ENCODE measurements at places on chromosomes 12 and 14.

GRCh38 chr14:34365309-34365915 is 96.6 kb downstream of the SPTSSA start:
- DNase-seq: no peak

DNA sequence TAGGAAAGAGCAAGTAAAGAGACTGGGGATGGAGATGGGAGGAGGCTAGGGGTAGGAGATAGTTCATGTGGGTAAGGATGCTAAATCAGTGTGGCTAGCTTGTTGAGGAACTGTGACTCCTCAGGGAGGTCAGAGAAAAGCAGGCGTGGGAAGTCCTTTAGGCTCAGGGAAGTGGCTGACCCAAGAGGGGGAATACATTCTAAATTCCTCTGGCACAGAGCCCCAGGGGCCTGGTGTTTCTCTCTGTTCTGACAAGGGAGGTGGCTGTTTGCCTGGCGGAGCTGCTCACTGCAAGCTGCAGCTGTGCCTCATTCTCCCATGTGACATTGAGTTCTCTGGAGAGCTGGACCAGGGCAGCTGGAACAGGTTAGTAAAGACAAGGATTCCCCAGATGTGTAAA is 152.2 kb upstream of the SLC38A2 start:
- DNase-seq: no peak

DNA sequence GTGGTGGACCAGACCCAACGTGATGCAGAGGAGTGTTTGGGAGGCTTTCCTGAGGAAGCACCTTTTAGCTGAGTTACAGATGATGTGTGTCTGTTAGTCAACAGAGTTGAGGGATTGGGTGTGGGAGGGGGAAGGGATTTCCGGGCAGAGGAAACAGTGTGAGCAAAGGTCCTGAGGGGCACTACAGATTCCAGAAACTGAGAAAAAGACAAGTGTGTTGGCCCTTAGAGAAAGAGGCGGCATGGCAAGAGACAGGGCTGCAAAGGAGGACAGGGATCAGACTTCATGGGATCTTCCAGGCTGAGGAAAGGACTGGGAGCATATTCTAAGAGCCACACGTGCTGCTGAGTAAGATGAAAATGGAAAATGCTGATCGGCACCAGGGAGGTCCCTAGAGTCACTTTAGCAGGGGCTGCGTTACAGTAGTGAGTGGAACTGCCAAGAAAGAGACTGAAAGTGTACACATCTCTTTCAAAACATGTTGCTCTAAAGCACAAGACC is 9.4 kb upstream of the RPS6KL1 start:
- DNase-seq: no peak

DNA sequence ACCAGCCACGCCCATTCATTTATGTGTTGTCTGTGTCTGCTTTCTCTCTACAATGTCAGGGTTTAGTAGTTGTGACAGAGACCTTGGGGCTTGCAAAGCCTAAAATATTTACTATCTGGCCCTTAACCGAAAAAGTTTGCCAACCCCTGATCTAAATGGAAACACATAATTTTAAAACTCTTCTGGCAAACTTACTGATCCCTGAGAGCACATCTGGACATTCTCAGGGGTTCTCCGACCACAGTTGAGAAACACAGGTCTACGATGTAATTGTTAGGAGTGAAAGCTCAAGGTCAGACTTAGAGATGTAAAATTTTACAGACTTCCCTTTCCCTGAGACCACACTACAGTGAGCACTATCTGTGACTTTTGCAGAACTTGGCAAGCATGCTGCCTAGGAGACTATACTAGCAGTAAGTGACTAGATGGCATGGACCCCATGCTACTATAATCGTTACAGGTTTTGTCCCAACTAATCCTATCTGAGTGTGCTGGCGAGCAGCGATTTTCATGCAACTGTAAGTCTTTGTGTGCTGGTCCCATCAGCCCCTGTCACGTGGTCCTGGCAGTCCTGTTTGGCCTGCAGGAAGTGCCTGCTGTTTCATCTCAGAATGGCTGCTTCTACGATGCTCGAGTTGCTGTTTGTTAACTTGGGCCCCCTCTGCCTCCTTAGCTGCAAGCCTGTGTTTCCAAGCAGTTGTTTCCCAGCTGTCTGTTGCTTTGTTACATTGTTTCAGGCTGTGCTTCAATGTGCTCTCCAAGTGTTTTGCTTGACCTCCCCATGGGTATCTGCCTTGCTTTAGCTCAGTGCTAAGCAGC is 21.6 kb downstream of the TMTC2 start:
- DNase-seq: peak; percentile 9

DNA sequence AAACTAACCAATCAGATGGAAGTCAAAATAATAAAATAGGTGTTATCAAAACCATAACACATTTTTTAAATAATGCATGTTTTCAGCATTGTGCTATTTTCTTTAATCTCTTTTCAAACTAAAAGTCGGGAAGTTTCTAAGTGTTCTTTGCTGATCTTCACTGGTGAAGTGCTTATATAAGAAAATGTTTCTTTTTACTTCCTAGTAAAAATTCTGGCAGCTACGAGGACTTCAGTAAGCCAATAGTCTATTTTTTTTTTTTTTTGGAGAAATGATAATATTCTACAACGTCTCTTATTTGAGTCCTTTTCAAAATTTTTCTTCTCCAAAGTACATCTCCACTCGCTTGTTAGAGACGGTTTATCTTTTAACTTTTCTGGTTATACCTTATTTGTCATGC is 448.0 kb downstream of the SLC6A15 start:
- no peak for DNase-seq

DNA sequence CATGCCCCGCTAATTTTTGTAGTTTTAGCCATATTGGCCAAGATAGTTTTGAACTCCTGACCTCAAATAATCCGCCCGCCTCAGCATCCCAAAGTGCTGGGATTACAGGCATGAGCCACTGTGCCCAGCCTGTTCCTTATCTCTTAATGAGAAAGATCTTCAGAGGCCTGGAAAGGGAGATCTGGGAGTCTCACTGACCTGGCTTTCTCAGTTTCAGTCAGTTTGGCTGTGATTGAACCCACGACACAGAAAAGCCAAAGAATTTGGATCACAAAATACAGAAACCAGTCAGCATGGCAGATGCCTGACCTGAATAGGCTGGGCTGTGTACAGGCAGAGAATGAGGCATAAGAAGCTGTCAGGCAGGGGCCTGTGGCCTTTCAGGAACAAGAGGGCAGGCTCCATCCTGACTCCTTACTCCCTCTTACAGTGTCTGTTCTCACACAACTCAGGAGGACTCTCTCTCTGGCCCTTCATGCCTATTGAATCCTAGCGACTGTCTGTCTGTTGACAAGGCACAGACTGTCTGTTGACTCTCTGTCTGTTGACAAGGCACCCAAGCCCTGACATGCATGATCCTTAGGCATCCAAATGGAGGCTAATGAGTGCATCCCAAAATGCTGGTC is 366.5 kb upstream of the CCDC196 start:
- no peak for DNase-seq

- no peak for DNase-seq
Measured at GRCh38 chr12:3427956-3428355, 63.0 kb upstream of the PRMT8 start.

DNA sequence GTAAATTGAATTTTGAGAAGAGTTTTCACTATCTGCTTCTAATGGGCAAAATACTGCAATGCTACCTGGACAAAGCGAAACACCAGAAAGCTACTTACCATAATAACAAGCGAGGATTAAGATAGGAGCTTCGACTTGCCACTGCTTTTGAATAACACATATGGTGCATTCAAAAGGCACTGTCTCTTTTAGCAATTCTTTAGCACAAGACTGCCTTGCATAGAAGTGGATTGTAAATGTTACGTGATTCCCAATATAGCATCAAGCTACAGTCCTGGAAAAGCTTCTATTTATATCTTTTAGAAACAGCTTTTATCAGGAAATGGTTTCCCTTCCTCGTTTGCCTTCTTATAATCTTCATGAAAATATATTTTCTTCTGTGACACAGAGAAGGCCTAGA is 258.7 kb upstream of the PDE3A start:
- peak; percentile 55 for DNase-seq

- DNase-seq: no peak
Measured at GRCh38 chr12:46110223-46110611, 119.8 kb upstream of the SCAF11 start.

- no peak for DNase-seq
Measured at GRCh38 chr14:34710744-34711143, 3.6 kb downstream of the CFL2 start.

- DNase-seq: no peak
Measured at GRCh38 chr14:99514552-99515300, 33.5 kb downstream of the CCNK start.

DNA sequence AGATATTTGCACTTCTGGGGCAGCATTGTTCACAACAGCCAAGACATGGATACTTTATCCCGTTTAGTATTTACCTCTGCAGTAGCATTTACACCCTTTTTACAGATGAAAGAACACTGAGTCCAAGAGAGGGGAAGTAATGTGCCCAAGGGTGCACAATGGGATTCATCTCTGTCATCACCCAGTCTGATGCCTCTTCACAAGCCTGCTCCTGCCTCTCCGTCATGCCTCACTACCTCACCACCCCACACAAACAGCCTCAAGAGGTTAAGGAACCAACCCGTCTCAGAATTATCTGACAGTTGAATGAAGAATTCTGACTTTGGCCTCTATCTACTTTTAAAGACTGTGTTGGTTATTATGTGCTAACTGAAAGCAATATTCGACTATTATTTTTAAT is 368.4 kb downstream of the ATP23 start:
- DNase-seq: no peak

DNA sequence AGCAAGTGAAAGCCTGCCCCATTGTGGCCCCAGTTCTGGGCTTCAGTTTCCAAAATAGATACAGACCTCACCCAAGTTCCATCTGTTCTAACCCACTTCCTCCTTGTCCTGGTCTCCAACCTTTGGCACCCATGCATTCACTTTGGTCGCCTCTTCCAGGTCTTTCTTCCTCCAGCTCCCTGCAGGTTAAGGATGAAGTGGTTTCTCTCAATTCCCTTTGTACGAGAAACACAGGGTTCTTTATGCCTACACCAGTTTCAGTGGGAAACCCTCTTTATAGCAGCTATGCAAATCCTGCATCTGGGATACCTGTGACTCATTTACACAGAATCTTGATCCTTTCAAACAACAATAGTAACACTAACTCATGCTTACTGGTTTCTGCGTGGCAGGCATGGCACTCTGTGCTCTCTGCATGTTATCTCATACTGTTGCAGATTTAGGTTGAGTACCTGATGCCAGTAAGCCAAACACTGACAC is 110.6 kb upstream of the AMIGO2 start:
- DNase-seq: peak; percentile 13

DNA sequence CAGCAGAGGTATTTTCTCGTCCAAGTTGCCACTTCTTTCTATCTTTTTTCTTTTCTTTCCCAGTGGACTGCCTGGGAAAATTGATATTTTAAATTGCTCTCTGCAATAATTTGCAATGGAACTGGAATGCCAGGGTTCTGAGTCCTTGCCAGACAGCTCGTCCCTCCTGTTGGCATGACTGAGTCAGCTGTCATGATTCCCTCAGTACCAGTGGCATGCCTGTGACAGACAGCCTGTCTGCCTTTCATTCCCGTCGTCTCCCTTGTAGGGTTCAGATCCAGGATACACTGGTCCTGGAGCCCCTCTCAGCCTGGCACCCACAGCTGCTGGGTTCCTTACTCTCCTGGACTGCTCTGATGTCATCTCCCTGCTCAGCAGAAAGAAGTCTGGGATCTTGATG is 84.8 kb downstream of the PTPN11 start:
- DNase-seq: no peak

DNA sequence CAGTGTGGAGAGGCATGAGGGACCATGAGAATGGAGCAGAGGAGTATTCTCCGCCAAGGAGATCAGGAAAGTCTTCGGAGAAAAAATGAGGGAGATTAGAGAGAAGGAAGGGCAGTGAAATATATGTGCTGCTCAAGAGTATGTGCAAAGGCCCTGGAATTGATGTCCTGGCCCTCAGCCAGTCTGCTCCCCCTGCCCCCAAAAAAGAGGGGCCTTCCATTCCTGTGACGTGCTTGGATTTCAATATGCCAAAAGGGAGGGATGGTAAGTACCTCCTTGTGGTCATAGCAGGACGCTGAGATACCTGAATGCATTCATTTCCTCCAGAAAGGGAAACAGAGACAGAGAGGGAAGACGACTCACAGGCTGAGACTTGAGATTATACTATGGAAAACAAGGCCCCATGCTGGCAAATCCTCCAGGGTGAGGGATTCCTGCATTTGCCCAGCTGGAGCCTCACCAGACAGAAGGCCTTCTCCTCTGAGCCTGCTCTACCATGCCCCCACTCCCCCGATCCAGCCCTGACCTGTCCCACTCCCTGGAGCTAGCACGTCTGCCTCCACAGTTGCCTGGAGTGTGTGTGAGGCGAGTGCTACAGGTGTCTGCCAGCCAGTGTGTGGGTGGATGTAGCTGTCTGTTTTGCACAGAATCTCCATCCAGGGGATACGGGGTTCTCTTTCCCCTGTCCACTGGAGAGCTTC is 3.9 kb upstream of the RARG start:
- DNase-seq: peak; percentile 70

- no peak for DNase-seq
Measured at GRCh38 chr14:101130861-101131260, 227.3 kb upstream of the RTL1 start.

GRCh38 chr12:16238661-16239060 is 38.8 kb downstream of the SLC15A5 start:
- DNase-seq: no peak

DNA sequence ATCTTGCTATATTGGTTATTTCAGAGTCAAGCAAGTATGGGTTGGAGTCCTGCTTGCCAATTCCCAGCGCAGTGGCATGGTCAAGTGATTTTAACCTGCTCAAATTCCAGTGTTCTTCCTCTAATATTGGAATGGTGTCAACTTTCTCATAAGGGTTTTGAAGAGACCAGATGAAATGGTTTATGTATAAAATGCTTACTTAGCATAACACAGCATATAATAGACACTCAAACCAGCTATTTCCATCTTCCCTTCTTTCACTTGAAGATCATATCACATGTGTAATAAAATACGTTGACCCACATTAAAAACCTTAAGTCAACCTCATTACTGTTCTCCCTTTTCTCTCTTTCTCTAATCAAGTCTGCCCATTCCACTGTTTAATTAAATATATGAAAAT is 144.0 kb downstream of the NAV3 start:
- DNase-seq: no peak

DNA sequence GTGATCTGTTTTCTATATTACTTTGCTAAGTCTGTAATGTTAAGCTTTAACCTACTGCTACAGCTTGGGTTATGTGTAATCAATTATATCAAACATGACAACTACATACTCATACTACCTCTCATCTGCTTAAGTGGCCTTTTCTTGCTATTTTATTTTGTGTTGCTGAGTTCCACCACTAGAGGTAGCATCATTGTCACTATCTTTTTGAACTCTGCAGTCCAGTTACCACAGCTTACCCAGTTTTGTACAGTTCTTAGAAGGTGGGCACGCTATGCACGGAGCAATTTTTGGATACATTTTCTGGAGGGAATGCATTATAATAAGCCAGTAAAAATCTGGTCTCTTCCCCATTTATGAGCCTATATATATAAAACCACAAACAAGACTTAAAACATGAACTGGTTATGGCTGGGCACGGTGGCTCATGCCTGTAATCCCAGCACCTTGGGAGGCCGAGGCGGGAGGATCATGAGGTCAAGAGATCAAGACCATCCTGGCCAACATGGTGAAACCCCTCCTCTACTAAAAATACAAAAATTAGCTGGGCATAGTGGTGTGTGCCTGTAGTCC is 48.5 kb downstream of the SAV1 start:
- DNase-seq: no peak
